ENCODE measurements at places on chromosomes 7 and 10. TPM values are rescaled to one million over a fixed set of nuclear protein-coding genes. Genes with fewer than 3 reads are reported as not detected.

The LIPN gene
- total RNA-seq: not detected

The UCN3 gene
- not detected for total RNA-seq

The ELAPOR2 gene
- 3.0 TPM for total RNA-seq

- no peaks in the 10 kb centered on the region for H3K4me1 ChIP-seq
- H3K36me3 ChIP-seq: no peaks in the 10 kb centered on the region
- H3K4me3 ChIP-seq: no peak overlapping the region
- H3K27ac ChIP-seq: no peak overlapping the region
Measured at GRCh38 chr7:42770114-42770513, 141.8 kb downstream of the C7orf25 start.

DNA sequence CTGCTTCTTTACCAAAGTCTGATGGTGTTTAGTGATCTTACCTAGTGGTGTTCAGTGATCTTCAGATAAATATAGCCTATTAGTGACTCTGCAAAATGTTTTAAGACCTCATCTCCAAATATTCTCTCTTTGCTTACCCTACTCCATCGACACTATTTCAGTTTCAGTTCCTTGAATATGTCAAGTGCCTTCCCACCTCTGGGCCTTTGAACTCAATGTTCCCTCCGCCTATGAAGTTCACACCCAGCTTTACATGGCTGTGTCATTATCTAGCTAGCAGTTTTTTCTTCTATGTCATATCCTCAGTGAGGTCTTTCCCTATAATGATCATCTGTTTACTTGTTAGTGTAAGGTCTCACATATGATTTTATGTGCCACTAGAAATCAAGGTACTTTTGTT, 322.6 kb downstream of the DGKB start:
- no peak overlapping the region for H3K27ac ChIP-seq
- DNase-seq: no peak
- no peaks in the 10 kb centered on the region for H3K36me3 ChIP-seq
- no peaks in the 10 kb centered on the region for H3K4me1 ChIP-seq

GRCh38 chr7:111954056-111954455, 252.1 kb downstream of the DOCK4 start:
- H3K4me3 ChIP-seq: no peak overlapping the region
- no peaks in the 10 kb centered on the region for H3K27me3 ChIP-seq
- no peaks in the 10 kb centered on the region for H3K4me1 ChIP-seq

GRCh38 chr7:5494683-5495561, 71.3 kb upstream of the TNRC18 start:
- H3K36me3 ChIP-seq: peaks cover 17% of the 10 kb centered on the region
- no peak overlapping the region for H3K4me3 ChIP-seq
- H3K27me3 ChIP-seq: no peaks in the 10 kb centered on the region
- no peak overlapping the region for H3K27ac ChIP-seq
